Stimulated activated CD4-positive, alpha-beta T cell treated with anti-CD3 and anti-CD28 coated beads, Interleukin-12 subunit alpha, Interleukin-12 subunit beta, amount 100 ng/mL, for 48 hours (primary cell): ENCODE measurements at places on chromosomes 4 and X.
A peak's percentile ranks its signal among the peaks of the same experiment; 100 is the strongest.

- DNase-seq = no peak
These were observed 100.0 kb downstream of the DCAF12L2 start for GRCh38 chrX:126065901-126066660.

GRCh38 chr4:6330384-6330767 lies 60.7 kb downstream of the WFS1 start:
- DNase-seq = no peak

DNA sequence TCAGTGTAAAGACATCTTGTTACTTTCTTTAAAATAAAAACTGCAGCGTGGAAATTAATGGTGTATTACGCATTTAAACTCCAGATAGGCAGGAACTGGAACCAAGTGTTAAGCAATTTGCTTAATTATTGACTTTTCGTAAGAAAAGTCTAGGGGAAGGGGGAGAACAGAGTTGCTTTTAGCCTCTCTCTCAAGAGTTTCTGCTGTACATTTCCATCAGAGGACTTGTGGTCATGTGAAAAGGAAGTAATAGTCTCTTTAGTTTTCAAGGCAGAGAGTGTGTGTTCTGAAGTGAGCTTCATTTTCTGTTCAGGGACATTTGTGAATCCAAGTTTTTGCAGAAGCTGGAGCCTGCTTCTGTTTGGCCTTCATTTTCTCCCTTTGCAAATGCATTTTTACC lies 127.2 kb downstream of the UBE2K start:
- no peak for DNase-seq

DNA sequence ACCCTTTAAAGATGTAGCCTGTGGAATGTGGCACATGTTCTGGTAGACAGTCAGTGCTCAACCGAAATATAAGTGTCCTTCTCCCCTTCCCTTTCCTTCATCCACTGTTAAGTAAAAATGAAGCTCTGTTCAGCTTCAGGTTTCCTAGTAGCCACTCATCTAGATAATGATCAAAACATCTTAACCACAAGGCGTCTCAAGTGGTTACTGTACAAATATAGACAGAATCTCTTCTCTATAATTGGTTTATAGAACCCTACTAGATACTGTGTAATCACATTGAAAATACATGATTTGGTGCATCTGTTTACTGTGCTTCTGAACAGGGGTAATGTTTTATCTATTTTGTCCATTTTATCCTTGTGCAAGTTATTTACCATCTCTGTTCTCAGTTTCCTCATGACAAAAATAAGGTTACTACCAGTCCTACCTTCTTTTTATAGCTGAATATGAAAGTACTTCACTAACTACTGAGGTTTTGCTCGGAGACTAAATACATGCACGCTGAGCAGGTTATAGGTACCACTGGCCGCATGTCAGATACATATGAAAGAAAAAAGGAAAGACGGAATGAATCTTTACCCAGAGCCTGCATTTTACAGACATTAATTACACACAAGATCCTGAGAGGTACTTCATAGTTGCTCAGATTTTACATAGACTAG lies 20.3 kb upstream of the SLC25A4 start:
- DNase-seq = no peak

DNA sequence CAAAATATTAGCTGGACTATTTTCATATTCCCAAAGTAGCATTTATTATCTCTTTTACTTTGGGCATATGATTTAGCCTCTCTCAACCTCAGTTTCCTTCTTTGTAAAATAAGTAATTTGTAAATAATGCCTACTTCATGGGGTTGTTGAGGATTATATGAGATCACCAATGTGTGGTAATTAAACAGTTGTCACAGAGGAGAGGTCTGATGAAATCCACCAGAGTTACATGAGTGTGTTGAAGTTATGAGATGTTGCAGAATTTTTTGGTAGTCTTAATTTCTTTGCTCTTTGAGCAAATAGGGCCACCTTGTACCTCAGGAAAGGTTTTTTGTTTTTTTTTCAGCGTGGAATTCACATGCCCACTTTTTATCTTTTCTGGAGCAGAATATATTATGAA lies 1.4 kb downstream of the COX7B start:
- DNase-seq = no peak

DNA sequence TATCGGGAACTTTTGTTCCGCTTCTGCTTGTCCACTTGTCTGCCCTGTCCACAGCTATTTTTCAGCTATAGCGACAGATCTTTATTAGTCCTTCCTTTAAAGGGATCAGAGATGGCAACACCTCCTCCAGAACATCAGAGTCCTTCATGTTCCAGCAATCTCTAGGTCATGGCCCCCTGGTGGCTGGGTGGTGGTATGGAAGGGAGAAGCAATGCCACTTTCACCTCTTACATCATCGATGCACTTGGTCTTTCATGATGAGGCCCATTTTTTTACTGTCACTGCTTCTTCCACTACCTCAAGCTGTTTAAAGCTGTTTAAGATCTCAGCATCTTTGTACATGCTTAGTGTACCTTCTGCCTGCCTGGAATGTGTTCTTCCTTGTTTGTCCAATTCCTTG lies 106.7 kb downstream of the ARHGAP6 start:
- DNase-seq = peak; percentile 11

DNA sequence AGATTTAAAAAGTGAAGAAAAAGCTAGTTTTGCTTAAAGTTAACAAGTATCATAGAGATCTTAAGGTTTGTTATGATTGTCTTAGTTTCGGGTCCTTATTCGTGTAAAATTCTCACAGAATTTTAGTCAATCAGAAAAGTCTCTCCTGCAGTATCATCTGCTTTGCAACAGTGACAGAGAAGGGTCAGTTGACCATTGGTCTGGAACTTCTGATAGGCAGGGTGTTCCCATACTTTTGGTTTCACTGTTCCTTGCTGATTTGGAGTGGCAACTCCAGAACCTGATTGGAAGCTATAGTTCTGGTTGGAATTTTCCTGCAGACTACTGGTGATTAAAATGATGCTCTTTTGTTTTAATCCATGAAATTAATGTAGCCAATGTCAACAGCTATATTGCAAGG lies 1.8 kb downstream of the IL15 start:
- no peak for DNase-seq

GRCh38 chr4:56958111-56958517 lies 19.3 kb downstream of the NOA1 start:
- no peak for DNase-seq

DNA sequence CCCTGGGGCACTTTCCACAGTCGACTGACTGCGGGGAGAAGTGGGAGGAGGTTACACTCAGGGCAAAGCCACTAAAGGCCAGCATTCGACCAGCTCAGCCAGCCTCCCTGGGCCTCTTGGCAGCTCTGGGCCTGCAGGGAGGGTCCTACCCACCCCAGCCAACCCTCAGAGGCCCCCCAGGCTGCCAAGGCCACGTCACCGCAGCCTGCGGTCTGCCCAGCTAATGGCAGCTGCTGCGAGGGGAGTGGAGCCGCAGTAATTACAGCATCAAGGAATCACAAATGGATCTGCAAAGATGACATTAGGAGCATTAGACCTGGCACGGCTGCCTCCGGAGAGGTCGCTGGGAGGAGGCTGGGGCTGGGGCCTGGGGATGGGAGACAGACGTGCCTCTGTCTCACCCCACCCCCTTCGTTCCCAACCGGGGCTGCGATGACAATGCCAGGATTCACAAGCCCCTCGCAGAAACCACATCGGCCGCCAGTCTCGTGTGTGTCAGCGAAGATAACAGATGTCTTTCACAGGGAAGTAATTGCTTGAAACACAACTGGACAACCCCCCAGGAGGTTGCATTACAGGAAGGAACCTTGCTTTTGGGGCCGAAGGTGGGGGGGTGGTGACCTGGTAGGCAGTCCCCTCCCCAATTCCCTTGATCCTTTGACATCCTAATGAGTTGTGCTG lies 367.6 kb downstream of the BCOR start:
- DNase-seq = no peak

DNA sequence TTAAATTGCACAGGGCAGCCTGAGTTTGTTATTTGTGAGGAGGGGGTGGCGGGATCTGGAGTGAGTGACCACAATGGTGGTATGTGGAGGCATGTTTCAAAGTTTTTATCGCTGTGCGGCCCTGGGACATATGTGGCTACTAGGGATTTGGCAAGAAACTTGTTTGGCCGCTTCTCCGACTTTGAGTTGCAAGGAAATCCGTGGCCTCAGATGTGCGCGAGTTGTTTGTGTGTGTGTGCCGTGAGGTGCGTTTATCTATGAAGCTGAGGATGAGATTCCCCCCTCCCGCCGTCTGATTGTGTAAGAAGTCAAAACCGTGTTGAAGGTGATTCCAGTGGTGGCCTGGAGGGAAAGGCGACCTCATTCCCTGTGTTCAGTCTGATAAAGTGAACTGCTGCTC lies 1.4 kb downstream of the JADE3 start:
- no peak for DNase-seq

- no peak for DNase-seq
These were observed 34.4 kb downstream of the AFAP1 start for GRCh38 chr4:7904952-7905915.

DNA sequence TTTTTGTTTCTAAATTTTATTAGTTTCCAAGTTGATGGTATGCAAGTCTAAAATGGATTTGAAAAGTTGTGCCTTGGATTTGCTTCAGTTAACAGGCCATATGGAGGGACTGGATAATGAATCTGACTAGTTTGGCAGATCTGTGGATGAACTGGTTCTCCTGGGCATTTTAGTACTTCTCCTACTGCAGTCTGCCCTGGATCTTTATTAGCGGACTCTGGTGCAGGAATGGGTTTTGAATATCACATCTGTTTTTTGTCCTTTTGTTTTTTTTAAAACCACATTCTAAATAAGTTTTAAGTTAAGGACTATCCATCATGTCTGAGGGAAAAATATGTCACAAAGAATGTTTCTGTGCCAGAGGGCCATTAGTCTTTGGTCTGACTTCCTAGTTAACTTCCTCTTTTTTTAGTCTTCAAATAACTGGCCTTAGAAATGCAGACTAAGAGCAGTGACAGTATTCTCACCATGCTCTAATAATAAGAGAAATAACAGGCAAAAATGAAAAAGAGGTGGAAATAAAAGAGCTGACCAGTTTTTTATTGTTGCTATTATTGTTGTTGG lies 13.9 kb upstream of the DCK start:
- no peak for DNase-seq

- peak; percentile 34 for DNase-seq
These were observed 2.2 kb upstream of the SFRP2 start for GRCh38 chr4:153790962-153791551.

GRCh38 chrX:13829983-13830382 lies 13.1 kb upstream of the GPM6B start:
- DNase-seq = no peak

GRCh38 chrX:31333165-31333831 lies 261.5 kb upstream of the FTHL17 start:
- DNase-seq = no peak

DNA sequence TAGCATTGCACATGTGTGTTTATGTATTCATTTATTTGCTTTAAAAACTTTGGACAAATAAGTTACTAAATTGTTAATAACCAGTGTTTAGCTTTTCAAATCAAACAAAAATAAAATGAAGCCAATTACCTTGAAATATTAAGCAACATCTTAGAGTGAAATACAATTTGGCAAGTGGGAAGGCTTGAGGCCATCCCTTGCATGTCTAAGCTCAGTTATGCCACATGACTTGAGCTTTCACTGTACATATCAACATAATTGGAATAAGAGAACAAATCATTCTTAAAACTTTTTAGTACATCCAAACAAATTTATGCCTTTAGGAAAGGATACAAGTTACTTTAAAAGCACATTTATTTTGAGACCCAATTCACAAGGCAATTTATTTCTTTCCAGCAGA lies 640.6 kb downstream of the SPRY1 start:
- no peak for DNase-seq

- DNase-seq = no peak
These were observed 42.7 kb downstream of the HPRT1 start for GRCh38 chrX:134502686-134503085.

- no peak for DNase-seq
These were observed 95.9 kb upstream of the PTPN13 start for GRCh38 chr4:86497980-86498862.

GRCh38 chr4:137367620-137368019 lies 164.7 kb downstream of the PCDH18 start:
- no peak for DNase-seq

- DNase-seq = no peak
These were observed 235.3 kb upstream of the SFRP2 start for GRCh38 chr4:154024097-154024694.

- DNase-seq = no peak
These were observed 315.6 kb upstream of the SMIM31 start for GRCh38 chr4:164438321-164438720.

- DNase-seq = no peak
These were observed 8.0 kb upstream of the KLHL5 start for GRCh38 chr4:39053983-39054382.

DNA sequence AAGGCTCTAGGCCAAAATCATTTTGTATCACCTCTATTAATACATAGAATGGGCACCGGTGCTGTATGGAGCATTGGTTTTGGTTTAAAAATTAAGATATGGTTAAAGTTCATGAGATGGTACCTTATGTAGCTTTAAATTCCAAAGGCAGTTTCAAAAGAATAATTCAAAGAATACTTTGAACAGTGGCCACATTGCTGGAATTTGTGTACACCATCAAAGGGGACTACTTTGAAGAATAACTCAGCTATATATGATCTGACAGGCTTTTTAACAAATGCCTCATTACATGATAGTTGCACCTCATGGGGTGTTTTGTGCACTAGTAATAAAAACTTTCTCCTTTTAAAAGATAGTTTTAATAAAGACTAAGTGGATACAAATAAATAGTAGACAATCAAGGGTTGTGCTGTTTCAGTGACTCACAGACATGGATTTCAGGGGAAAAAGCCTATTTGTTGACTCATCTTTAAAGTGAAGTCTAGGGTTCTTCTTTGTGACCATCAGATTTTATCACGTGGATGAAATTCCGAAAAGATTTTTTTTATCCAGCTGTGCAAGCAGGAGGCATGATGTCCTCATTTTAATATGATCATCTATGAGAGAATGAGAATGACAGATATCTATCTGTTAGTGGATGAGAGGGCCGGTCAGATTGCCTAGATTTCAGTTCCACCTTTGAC lies 12.8 kb downstream of the MTM1 start:
- DNase-seq = no peak

GRCh38 chr4:78876568-78877320 lies 62.5 kb downstream of the PAQR3 start:
- DNase-seq = no peak

DNA sequence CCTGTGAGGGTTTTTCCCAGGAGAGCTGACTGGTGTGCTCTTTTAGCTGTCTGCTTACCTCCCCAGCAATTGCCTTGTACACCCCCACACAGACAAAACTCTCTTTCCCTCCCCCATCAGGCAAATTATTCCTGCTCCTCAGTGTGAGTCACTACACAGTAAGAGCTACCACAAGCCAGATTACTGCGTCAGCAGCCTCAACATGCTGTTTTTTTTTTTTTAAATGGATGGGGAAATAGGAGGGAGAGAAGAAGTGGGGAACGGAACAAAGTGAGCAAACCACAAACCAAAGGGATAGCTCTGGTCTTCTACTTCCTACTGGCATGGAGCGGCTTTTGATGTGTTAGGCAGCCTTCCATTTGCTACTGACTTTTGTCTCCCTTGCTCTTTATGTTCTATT lies 107.5 kb upstream of the ACSL4 start:
- DNase-seq = no peak

DNA sequence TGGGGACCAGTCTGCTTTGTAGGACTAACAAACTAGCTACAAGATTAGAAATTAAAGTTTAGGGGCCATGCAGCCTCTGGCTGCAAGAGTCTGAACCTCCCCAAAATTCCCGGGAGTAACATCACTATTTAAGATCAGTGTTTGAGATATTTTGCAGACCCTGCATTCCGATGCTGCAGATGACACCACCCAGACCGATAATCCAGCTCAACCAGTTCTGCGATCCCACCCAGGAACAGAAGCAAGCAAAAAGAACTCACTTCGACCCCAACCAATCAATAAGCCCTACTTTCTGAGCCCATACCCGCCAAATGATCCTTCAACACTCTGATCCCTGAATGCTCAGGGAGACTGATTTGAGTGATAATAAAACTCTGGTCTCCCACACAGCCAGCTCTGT lies 877.8 kb downstream of the FAT4 start:
- DNase-seq = no peak
